ENCODE measurements at places on chromosomes 16 and 17.

DNA sequence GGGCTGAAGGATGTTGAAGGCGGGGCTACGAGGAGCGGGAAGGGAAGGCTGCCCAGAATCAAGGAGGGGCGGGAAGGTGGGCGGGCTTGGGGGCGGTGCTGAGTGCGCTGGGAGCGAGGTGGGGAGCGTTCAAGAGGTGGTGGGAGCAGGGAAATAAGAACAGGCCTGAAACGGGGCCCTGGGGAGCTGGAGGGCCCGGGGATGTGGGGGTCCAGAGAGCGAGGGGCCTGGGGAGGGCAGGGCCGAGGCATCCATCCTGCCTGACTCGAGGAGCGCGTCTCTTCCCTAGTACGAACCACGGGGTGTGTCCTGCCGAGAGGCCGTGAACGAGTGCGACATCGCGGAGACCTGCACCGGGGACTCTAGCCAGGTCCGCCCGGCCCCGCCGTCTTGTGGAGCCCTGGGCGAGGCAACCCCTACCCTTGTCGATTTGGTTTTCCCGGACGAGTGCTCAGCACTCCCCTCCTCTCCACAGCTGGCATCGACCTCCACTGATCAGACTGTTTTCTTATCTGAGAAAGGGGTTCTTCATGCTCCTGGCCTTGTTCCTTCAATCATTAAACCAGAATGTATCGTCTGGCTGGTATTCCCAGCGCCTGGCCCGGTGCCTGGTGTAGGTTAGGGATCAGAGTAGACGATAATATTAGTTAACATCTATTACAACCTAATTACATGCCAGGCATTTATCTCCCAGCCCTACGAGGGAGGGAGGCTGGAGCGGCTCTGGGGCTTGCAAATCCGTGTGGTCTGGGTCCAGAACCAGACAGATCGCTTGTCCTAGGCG lies 17.2 kb downstream of the ADAM11 start:
- peak; percentile 98 for DNase-seq

DNA sequence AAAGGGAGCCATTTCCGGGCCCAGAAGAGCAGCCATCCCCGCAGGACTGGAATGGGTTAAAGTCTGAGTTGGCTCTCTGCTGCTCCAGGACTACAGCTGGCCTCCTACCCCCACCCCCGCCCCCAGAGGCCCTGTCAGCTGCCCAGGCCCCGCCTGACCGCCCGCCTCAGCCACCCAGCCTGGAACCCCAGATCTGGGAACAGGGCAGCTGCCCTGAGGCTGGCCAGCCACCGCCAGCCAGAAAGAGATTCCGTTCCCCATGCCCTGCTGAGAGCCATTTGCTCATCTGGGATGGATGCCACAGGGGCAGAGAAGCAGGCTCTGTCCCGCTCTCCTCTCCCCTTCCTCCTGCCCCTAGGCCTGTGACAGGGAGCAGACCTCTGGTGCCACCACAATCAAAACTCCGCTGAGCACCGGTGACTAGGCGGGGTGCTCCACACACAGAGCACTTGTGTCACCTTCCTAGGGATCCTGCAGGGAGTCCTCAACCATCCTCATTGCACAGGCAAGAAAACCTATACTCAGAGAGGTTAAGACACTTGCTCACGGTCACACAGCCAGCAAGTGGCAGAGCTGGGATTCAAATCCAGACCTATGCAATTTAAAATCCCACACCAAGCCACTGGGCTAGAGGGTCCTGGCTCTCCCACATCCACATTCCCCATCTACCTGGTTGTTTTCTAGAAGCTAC lies 44.1 kb downstream of the ZNF423 start:
- DNase-seq, result no peak

- no peak for DNase-seq
Observed at GRCh38 chr17:69733171-69734012, 318.9 kb downstream of the MAP2K6 start.

- no peak for DNase-seq
Observed at GRCh38 chr16:20624882-20625807, 49.0 kb upstream of the ACSM2B start.

GRCh38 chr17:82031303-82031884 lies at the start of gene RAC3:
Gene RAC3, plus strand, starts transcription at chr17:82031678. Its CDS starts 84 bp downstream, at chr17:82031762.
- DNase-seq, result no peak

- no peak for DNase-seq
Observed at GRCh38 chr16:68031951-68032350, 8.9 kb downstream of the DUS2 start.

Data from stimulated activated CD8-positive, alpha-beta memory T cell treated with anti-CD3 and anti-CD28 coated beads, Interleukin-7, amount 100 ng/mL, for 1 hour (primary cell).